MG63 (cell line): ENCODE measurements at places on chromosomes 2 and 18.
A peak's percentile ranks its signal among the peaks of the same experiment; 100 is the strongest.

- DNase-seq, result no peak
Measured at GRCh38 chr2:217199255-217199630, 339.4 kb upstream of the TNP1 start.

DNA sequence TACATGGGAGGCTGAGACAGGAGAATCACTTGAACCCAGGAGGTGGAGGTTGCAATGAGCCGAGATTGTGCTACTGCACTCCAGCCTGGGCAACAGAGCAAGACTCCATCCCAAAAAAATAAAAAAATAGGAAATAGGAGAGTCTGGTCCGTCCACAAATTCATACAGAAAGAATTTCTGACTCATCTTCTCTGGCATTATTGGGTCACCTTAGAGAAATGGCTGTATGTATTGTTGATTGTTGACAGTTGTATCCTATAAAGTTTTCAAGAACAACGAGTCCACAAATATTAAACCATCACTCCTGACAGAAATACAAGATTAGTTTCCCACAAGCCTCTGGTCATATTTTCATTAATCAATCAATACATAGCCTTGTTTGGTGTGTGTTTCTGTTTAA is 20.4 kb downstream of the RBM43 start:
- no peak for DNase-seq

GRCh38 chr2:31384351-31384750 is 30.2 kb downstream of the XDH start:
- peak; percentile 80 for DNase-seq

GRCh38 chr2:128092656-128093055 is 1.7 kb downstream of the UGGT1 start:
- no peak for DNase-seq
